ENCODE measurements at places on chromosomes 3 and 15. TPM values are rescaled to one million over a fixed set of nuclear protein-coding genes. Genes with fewer than 3 reads are reported as not detected.

Gene CD96
- 203 TPM for total RNA-seq

Gene RNU5B-1
- total RNA-seq = 34.4 TPM

Gene AGBL1
- not detected for total RNA-seq

Gene GOLGA6A
- not detected for total RNA-seq

Gene UBAP1L
- total RNA-seq = 15.1 TPM

Gene GXYLT2
- total RNA-seq = 0.19 TPM

Gene ERICH6
- 0.28 TPM for total RNA-seq

Gene PRR20G
- total RNA-seq = not detected

Gene CKMT1A
- 0.16 TPM for total RNA-seq

GRCh38 chr15:90948506-90948905, 6.2 kb upstream of the RCCD1 start:
- no peak overlapping the region for H3K4me3 ChIP-seq
- DNase-seq = no peak

DNA sequence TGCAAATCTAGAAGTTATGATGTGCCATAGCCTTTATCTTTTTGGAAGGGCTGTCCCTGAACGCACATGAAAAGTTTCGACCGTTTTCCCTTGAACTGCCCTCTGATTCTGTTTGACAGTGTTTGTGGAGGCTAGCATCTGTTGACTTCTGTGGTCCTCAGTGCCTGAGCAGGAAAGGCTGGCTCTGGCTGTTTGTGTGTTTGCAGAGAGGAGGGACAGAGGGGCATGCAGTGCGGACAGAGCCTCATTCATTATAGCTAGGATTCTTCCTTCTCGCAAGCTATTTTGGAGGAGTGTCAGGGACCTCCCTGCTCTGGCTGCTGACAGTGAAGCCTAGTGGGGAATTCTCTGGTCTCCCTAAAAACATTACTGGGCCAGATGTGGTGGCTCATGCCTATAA, 64.5 kb downstream of the CDAN1 start:
- H3K36me3 ChIP-seq = no peaks in the 10 kb centered on the region
- H3K4me1 ChIP-seq = no peaks in the 10 kb centered on the region
- H3K27me3 ChIP-seq = no peaks in the 10 kb centered on the region
- no peak overlapping the region for H3K27ac ChIP-seq
- DNase-seq = no peak

GRCh38 chr15:65038836-65039235, 6.4 kb upstream of the SLC51B start:
- no peaks in the 10 kb centered on the region for H3K27me3 ChIP-seq
- no peak overlapping the region for H3K4me3 ChIP-seq
- DNase-seq = no peak
- H3K36me3 ChIP-seq = no peaks in the 10 kb centered on the region

- H3K27me3 ChIP-seq = no peaks in the 10 kb centered on the region
- peaks cover 18% of the 10 kb centered on the region for H3K36me3 ChIP-seq
- no peak overlapping the region for H3K4me3 ChIP-seq
These were observed 19.5 kb downstream of the MESD start for GRCh38 chr15:80970018-80970657.

GRCh38 chr15:48370460-48370859, 39.2 kb downstream of the DUT start:
- no peaks in the 10 kb centered on the region for H3K4me1 ChIP-seq
- no peak overlapping the region for H3K27ac ChIP-seq
- H3K4me3 ChIP-seq = no peak overlapping the region
- peaks cover 5% of the 10 kb centered on the region for H3K27me3 ChIP-seq
- no peak for DNase-seq

- no peak for DNase-seq
- H3K27ac ChIP-seq = no peak overlapping the region
These were observed 51.2 kb downstream of the EPHA6 start for GRCh38 chr3:96865605-96866004.

GRCh38 chr15:69724333-69724732, 271.7 kb downstream of the RPLP1 start:
- peaks cover 24% of the 10 kb centered on the region for H3K4me1 ChIP-seq
- H3K27ac ChIP-seq = no peak overlapping the region
- H3K36me3 ChIP-seq = no peaks in the 10 kb centered on the region
- no peak for DNase-seq
- H3K27me3 ChIP-seq = peaks cover 20% of the 10 kb centered on the region
- no peak overlapping the region for H3K4me3 ChIP-seq

DNA sequence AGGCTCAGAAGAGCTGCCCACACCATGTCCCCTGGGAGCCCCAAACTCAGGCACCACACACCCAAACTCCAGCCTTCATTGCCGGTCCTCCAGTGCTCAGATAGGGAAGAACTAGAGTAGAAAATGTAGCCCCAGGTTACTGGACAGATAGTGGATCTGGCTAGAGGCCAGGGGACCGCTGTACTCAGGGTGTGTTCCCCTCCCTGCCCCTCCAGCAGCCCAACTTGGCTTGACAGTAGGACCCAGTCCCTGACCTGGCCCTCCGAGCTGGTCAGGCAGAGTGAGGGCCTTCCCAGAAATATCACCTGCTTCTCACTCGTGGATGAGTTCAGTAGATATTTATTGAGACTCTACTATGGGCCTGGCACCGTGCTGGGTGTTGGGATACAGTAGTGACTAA, 100.0 kb downstream of the CORO2B start:
- H3K27ac ChIP-seq = no peak overlapping the region
- no peak for DNase-seq
- H3K4me1 ChIP-seq = no peaks in the 10 kb centered on the region
- H3K27me3 ChIP-seq = peaks cover 23% of the 10 kb centered on the region

DNA sequence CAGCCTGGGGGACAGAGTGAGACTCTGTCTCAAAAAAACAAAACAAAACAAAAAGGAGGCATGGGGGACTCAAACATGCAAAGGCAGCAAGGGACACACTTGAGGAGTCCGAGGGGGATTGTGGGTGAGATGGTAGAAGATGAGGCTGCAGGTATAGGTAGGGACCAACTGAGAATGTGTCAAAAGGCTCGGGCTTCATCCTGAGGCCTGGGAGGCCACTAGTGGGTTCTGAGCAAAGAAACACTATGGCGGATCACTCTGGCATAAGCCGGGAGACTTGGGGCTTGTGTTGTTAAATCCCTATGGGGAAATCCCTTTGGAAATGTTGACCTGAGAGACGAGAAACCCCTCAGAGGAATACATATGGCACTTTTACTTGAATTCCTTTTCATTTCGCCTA, 21.2 kb downstream of the ZNF710 start:
- H3K27ac ChIP-seq = no peak overlapping the region
- no peak overlapping the region for H3K4me3 ChIP-seq
- no peaks in the 10 kb centered on the region for H3K27me3 ChIP-seq
- no peaks in the 10 kb centered on the region for H3K36me3 ChIP-seq
- H3K4me1 ChIP-seq = no peaks in the 10 kb centered on the region

GRCh38 chr15:91521996-91522395, 331.5 kb upstream of the SLCO3A1 start:
- DNase-seq = no peak
- H3K27me3 ChIP-seq = no peaks in the 10 kb centered on the region
- H3K36me3 ChIP-seq = no peaks in the 10 kb centered on the region
- no peak overlapping the region for H3K27ac ChIP-seq
- no peak overlapping the region for H3K4me3 ChIP-seq

DNA sequence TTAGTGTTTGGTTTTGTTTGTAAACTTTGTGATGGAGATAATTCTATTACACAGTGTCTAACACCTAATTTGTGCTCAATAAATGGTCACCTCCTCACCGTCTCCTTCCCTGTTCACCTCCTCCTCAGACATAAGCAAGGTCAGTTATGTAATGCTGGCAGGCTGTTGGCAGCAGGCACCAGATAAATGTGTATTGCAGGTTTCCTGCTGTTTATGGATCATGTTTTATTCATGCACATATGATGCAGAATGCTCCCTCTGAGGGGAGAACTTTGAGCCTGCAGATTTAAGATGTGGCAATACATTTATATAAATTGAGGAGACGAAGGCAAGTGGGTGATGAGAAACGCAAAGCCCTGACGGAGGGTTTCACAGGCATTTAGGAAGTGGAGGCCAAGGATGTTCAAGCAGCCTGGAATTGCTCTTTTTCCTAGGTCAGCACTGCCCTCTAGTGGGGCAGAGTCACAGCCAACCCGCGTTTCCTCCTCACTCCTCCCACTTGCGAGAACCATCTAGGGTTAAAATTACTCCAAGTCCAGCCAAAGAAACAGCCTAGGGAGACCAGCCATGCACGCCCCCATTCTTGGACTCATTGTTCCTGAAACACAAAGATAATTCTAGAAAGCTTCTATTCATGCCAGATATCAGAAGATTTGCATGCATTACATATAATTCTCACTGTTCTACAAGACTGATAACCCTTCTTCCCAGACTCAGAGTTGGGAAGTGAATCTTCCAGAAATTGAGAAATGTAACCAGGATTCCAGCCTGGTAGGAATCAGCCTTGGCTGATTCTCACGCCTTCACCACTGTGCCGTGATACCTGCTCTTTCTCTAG, 228.7 kb downstream of the SLCO3A1 start:
- peaks cover 10% of the 10 kb centered on the region for H3K4me1 ChIP-seq
- no peak overlapping the region for H3K4me3 ChIP-seq
- H3K27me3 ChIP-seq = no peaks in the 10 kb centered on the region
- H3K27ac ChIP-seq = no peak overlapping the region

DNA sequence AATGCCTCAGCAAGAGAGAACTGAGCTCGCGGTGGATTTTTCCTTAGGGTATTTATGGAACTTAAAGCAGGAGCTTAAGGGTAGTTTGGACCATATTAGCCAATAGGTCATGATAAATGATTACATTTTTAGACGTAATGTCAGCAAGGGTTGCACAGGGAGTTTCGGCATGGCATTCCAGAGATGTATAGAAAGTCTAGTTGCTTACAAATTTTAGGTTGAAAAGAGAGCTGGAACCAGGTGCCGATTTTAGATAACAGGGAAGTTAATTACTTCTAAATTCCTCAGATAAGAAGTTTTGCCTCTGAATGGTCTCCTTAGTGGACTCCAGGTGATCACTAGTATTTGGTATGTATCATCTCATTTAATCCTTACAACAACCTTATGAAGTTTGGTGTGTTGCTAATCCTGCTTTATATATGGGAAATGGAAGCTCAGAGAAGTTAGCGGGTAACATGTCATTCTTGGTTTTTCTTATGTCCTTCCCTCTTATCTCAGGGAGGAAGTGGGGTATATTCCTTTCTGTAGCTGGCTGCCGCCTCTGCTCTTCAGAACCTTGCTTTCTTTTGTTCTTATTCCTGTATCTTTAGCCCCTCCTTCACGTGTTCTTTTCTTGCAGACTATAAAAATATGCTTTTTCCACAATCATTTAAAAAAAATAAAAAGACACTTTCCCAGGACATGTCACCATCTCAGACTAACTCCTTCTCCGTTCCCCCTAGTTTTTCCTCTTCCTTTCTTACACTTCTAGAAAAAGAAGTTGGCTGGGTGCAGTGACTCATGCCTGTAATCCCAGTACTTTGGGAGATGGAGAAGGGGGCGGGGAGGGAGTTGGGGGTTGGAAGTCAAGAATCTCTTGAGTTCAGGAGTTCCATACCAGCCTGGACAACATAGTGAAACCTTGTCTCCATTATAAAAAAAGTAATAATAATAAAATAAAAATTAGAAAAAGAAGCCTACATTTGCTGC, 25.7 kb downstream of the IQGAP1 start:
- no peaks in the 10 kb centered on the region for H3K36me3 ChIP-seq
- H3K4me3 ChIP-seq = no peak overlapping the region
- no peaks in the 10 kb centered on the region for H3K27me3 ChIP-seq
- peaks cover 38% of the 10 kb centered on the region for H3K4me1 ChIP-seq
- peak overlapping the region; percentile 41 for H3K27ac ChIP-seq

GRCh38 chr3:16304061-16305010, 39.3 kb downstream of the OXNAD1 start:
- peaks cover 94% of the 10 kb centered on the region for H3K4me1 ChIP-seq
- H3K27ac ChIP-seq = peak overlapping the region; percentile 77
- H3K36me3 ChIP-seq = peaks cover 68% of the 10 kb centered on the region
- DNase-seq = no peak

- H3K4me3 ChIP-seq = no peak overlapping the region
- no peaks in the 10 kb centered on the region for H3K36me3 ChIP-seq
- no peaks in the 10 kb centered on the region for H3K4me1 ChIP-seq
- no peaks in the 10 kb centered on the region for H3K27me3 ChIP-seq
- no peak for DNase-seq
These were observed 338.4 kb downstream of the IL5RA start for GRCh38 chr3:2771741-2772140.

- no peak for DNase-seq
- H3K36me3 ChIP-seq = no peaks in the 10 kb centered on the region
- no peak overlapping the region for H3K27ac ChIP-seq
- no peak overlapping the region for H3K4me3 ChIP-seq
- H3K27me3 ChIP-seq = no peaks in the 10 kb centered on the region
These were observed 36.2 kb downstream of the ZNF589 start for GRCh38 chr3:48276911-48277641.

DNA sequence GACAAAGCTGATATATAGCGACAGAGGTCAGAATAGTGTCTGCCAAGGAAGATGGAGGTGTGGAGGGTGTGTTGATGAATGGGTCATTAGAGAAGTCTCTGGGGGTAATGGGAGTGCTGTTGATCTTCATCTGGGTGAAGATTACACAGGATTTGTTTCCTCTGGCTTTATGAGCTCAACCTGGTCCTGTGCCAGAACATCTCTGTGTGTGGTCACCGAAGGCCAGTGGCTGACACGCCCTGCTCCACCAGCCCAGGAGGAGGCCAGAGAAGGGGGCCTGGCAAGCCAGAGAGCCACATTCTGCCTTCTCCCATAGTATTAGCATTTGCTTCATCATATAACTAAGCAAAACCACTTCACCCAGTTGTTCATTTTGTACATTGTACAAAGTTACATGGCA, 121.1 kb downstream of the ZNF621 start:
- no peak for DNase-seq
- H3K4me1 ChIP-seq = no peaks in the 10 kb centered on the region
- H3K27ac ChIP-seq = no peak overlapping the region
- no peaks in the 10 kb centered on the region for H3K36me3 ChIP-seq
- no peak overlapping the region for H3K4me3 ChIP-seq
- no peaks in the 10 kb centered on the region for H3K27me3 ChIP-seq

DNA sequence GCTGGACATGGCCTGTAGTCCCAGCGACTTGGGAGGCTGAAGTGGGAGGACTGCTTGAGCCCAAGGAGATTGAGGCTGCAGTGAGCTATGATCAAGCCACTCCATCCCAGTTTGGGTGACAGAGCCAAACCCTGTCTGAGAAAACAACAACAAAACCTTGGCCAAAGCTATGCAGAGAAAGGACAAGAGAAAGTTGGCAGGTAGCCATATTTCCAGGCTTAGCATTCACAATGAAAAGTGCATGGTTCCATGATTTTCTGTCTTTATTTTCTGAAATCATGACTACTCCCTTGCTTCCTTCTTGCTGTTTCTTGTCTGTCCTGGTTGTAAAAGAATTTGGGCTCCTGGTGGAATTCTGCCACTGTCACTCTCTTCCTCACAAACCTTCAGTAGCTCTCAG, 284.6 kb upstream of the C2CD4B start:
- no peaks in the 10 kb centered on the region for H3K36me3 ChIP-seq
- H3K4me1 ChIP-seq = no peaks in the 10 kb centered on the region
- no peak overlapping the region for H3K27ac ChIP-seq
- no peaks in the 10 kb centered on the region for H3K27me3 ChIP-seq
- DNase-seq = no peak
- H3K4me3 ChIP-seq = no peak overlapping the region

GRCh38 chr3:4517643-4518311, 24.6 kb downstream of the ITPR1 start:
- no peaks in the 10 kb centered on the region for H3K36me3 ChIP-seq
- no peak for DNase-seq
- H3K27me3 ChIP-seq = no peaks in the 10 kb centered on the region
- H3K27ac ChIP-seq = peak overlapping the region; percentile 85
- H3K4me1 ChIP-seq = peaks cover 25% of the 10 kb centered on the region
- H3K4me3 ChIP-seq = no peak overlapping the region

- no peak overlapping the region for H3K27ac ChIP-seq
- no peak for DNase-seq
- no peak overlapping the region for H3K4me3 ChIP-seq
- H3K27me3 ChIP-seq = no peaks in the 10 kb centered on the region
These were observed 145.5 kb downstream of the UACA start for GRCh38 chr15:70617911-70618287.
